ENCODE measurements at places on chromosomes 16 and 17.
A peak's percentile ranks its signal among the peaks of the same experiment; 100 is the strongest.

DNA sequence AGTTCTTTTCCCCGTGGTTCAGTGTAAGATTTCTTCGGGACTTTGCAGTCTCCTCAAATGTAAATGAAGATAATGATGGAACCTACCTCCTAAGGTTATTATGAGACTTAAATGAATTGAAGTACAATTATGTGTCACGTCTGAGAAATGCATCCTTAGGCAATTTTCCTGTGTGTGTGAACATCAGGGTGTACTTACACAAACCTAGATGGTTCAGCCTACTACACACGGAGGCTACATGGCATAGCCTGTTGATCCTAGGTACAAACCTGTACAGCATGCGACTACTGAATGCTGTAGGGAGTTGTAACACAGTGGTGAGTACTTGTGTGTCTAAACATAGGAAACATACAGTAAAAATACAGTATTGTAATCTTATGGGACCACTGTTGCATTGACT lies 1.1 kb upstream of the FAM20A start:
- peaks cover 63% of the 10 kb centered on the region for H3K27me3 ChIP-seq
- no peak overlapping the region for H3K4me3 ChIP-seq
- H3K36me3 ChIP-seq = no peaks in the 10 kb centered on the region
- H3K27ac ChIP-seq = no peak overlapping the region

- no peak overlapping the region for H3K27ac ChIP-seq
- H3K4me1 ChIP-seq = peaks cover 42% of the 10 kb centered on the region
- peaks cover 62% of the 10 kb centered on the region for H3K27me3 ChIP-seq
These were observed 8.4 kb upstream of the CLDN9 start for GRCh38 chr16:3004319-3004718.

- H3K4me1 ChIP-seq = no peaks in the 10 kb centered on the region
- no peak for DNase-seq
- no peak overlapping the region for H3K4me3 ChIP-seq
- H3K36me3 ChIP-seq = no peaks in the 10 kb centered on the region
- no peaks in the 10 kb centered on the region for H3K27me3 ChIP-seq
These were observed 6.6 kb upstream of the SHCBP1 start for GRCh38 chr16:46627746-46628145.

DNA sequence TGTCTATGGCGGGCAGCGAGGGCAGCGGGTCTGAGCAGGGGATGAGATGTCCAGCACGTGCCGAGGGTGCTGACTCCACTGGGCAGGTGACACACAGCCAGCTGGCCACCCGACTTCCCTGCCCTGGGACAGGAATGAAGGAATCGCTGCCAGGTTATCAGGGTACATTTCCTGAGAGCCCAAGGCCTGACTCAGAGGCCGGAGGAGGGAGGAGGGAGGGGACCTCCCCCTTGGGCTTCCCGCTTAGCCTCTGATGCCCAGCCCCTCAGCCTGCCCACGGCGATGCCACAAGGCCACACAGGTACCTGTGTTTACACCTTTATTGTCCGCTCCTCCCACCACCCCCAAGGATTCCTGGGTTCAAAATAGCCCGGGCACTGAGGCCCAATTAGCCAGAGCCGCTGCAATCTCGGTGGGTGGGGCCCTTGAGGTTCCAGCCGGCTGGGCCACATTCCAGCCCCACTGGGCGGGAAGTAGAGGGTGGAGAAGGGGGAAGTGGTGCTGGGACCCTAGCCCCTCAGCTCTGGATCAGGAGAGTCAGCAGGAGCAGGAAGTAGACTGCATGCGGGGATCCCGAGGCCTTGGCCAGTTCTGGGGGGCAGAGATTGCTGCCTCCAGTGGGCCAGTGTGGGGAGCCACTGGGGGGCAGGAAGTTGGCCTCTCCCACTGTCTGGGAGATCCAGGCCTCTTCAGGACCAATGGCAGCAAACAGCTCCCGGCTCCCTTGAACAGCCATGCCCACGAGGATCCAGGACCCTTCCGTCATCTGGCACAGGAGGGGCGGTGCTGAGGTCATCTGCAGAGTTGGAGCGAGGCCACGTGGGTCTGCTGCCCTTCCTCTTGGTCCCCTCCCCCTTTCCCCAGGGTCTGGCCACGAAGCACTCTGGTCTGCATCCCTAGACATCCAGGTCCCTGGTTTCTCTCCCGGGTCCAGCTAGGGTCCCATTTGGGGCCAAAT lies 3.4 kb upstream of the PRSS8 start:
- H3K4me3 ChIP-seq = no peak overlapping the region
- peaks cover 22% of the 10 kb centered on the region for H3K4me1 ChIP-seq
- no peak for DNase-seq
- H3K27me3 ChIP-seq = peaks cover 4% of the 10 kb centered on the region
- no peak overlapping the region for H3K27ac ChIP-seq

- DNase-seq = no peak
- H3K4me1 ChIP-seq = no peaks in the 10 kb centered on the region
- H3K27me3 ChIP-seq = no peaks in the 10 kb centered on the region
- H3K27ac ChIP-seq = no peak overlapping the region
- H3K36me3 ChIP-seq = peaks cover 20% of the 10 kb centered on the region
- no peak overlapping the region for H3K4me3 ChIP-seq
These were observed 66.7 kb downstream of the AP2B1 start for GRCh38 chr17:35653619-35654361.

GRCh38 chr16:49640581-49640980 lies 215.3 kb downstream of the ZNF423 start:
- H3K4me1 ChIP-seq = peaks cover 41% of the 10 kb centered on the region
- no peak overlapping the region for H3K27ac ChIP-seq
- H3K27me3 ChIP-seq = no peaks in the 10 kb centered on the region
- H3K4me3 ChIP-seq = no peak overlapping the region
- H3K36me3 ChIP-seq = no peaks in the 10 kb centered on the region

GRCh38 chr16:77711775-77712174 lies 10.5 kb upstream of the NUDT7 start:
- no peak overlapping the region for H3K4me3 ChIP-seq
- H3K4me1 ChIP-seq = no peaks in the 10 kb centered on the region
- H3K27ac ChIP-seq = no peak overlapping the region
- DNase-seq = no peak

GRCh38 chr17:48055531-48056245 lies 7.5 kb downstream of the NFE2L1 start:
- no peaks in the 10 kb centered on the region for H3K27me3 ChIP-seq
- peaks cover 89% of the 10 kb centered on the region for H3K36me3 ChIP-seq
- H3K4me3 ChIP-seq = no peak overlapping the region

- no peaks in the 10 kb centered on the region for H3K27me3 ChIP-seq
- no peak for DNase-seq
- H3K4me1 ChIP-seq = peaks cover 33% of the 10 kb centered on the region
- peak overlapping the region; percentile 98 for H3K27ac ChIP-seq
These were observed 1.1 kb upstream of the CAPN15 start for GRCh38 chr16:526181-527014.

DNA sequence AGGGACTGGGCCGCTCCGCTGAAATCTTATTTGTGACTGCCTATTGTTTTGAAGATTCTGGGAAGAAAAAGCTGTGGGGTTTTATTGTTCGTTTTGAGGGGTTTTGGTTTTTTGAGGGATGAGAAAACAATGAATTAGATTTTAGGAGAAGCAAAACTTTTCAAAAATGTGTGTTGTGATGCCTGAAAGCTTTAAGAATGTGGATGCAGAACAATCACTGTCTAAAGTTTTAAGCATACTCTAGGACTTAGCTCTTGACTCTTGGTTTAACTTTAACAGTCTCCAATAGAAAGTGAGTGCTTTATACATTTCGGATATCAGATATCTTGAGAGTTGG lies 899 bp downstream of the CFAP52 start:
- H3K4me3 ChIP-seq = no peak overlapping the region
- H3K36me3 ChIP-seq = no peaks in the 10 kb centered on the region
- DNase-seq = no peak
- no peak overlapping the region for H3K27ac ChIP-seq
- peaks cover 5% of the 10 kb centered on the region for H3K4me1 ChIP-seq
- peaks cover 2% of the 10 kb centered on the region for H3K27me3 ChIP-seq

- no peaks in the 10 kb centered on the region for H3K36me3 ChIP-seq
- DNase-seq = no peak
- H3K4me3 ChIP-seq = no peak overlapping the region
- H3K4me1 ChIP-seq = peaks cover 33% of the 10 kb centered on the region
- peak overlapping the region; percentile 17 for H3K27ac ChIP-seq
These were observed 8.1 kb downstream of the GLIS2 start for GRCh38 chr16:4323845-4324488.

DNA sequence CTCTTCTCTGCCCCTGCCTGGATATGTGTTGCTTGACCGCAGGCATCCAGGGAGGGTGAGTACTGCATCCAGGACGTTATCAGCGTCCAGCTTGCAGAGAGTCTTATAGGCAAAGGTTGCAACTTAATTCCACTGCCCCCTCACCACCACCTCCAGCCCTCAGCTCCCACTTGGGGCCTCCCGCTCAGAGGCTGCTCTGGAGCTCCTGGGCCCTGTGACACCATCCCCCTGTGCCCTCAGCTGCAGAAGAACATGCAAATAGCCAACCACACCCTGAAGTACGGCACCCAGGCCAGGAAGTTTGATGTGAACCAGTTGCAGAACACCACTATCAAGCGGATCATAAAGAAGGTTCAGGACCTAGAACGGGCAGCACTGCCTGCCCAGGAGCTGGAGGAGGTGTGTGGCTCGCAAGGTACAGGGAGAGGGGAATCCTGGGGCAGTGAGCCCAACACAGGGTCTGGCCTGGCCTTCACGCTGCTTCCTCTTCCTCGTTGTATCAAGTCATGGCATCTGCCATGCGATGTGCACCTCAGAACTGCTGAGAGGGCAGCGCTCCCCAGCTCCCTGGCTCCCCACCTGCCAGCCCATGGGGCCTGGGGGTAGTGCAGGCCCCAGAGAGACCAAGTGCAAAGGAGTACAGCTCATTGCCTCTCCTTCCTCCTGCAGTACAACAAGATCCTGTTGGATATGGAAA lies 9.6 kb downstream of the ACE start:
- no peak overlapping the region for H3K4me3 ChIP-seq
- no peaks in the 10 kb centered on the region for H3K4me1 ChIP-seq
- H3K27ac ChIP-seq = no peak overlapping the region
